ENCODE measurements at places on chromosomes 2 and 18.
A peak's percentile ranks its signal among the peaks of the same experiment; 100 is the strongest.

- no peak for DNase-seq
Observed at GRCh38 chr2:157061799-157062198, 195.7 kb upstream of the GALNT5 start.

DNA sequence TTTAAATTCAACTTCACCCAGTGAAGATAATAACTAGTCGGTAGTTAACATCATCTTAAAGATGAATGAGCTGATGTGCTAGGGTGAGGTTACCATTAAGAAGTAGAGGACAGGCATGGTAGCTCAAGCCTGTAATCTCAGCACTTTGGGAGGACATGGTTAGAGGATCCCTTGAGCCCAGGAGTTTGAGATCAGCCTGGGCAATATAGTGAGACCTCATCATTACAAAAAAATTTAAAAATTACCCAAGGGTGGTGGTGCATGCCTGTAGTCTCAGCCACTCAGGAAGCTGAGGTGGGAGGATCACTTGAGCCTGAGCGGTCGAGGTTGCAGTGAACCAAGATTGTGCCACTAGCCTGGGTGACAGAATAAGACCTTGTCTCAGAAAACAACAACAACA lies 4.7 kb downstream of the GALNT5 start:
- peak; percentile 31 for DNase-seq

DNA sequence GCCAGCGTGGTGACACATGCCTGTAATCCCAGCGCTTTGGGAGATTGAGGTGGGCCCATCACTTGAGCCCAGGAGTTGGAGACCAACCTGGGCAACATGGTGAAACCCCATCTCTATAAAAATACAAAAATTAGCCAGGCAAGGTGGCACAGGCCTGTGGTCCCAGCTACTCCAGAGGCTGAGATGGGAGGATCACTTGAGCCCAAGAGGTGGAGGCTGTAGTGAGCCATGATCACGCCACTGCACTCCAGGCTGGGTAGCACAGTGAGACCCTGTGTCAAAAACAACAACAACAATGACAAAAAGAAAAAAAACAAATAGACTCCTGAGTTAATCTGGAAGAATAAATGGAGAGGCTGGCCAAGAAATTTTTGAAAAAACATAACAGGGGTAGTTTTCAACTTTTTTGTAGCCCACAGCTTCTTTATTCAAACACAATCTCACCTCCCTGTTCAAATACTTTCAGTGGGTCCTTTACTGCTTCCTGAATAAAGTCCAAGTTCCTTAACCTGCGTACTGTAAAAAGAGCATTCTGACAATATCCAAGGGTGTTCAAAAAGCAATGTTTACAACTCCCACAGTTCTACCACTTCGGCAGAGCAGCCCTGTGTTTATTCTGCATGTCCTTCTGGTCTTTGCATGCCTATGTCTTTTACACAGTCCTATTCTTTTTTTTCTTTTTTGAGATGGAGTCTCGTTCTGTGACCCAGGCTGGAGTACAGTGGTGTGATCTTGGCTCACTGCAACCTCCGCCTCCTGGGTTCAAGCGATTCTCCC lies 53.5 kb downstream of the LRRFIP1 start:
- no peak for DNase-seq

DNA sequence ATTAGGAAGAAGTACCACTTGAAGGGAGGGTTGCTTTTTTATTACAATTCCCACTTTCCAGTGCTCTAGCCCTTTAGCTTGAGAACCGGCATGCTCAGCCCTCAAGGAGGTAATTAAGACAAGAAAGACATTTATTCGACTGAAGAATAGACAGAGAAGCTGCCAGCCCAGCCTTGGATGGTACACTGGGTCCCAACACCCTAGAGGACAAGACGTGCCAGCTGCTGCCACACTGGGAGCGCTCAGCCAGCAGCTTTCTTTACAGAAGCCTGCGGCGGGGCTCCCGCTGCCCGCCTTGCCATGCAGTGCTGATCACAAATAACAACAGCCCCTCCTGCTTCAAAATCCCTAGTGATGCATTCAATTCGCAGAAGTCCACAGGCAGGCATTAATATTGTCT lies 746.3 kb upstream of the RAB6C start:
- no peak for DNase-seq

GRCh38 chr2:29247336-29247914 lies 132.2 kb downstream of the CLIP4 start:
- no peak for DNase-seq

DNA sequence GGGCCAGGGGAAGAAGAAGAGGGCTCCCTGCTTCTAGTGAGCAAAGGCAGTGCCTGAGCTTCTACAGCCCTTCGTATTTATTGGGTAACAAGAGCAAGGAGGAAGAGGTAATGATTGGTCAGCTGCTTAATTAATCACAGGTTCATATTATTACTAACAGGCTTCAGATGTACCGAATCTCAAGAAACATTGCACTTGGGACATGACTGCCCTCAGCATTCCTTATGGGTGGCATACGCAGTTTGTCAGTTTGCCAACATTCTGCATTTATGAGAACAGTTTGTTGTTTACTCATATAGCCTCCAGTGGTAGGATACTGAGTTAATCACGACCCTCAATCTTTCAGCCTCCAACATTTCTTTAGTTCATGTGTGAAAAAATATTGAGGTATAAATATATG lies 84.5 kb downstream of the HIBCH start:
- DNase-seq: peak; percentile 28

GRCh38 chr2:63632382-63632781 lies 43.6 kb downstream of the MDH1 start:
- no peak for DNase-seq

GRCh38 chr2:218001629-218002028 lies 1.2 kb downstream of the TNS1 start:
- DNase-seq: no peak

DNA sequence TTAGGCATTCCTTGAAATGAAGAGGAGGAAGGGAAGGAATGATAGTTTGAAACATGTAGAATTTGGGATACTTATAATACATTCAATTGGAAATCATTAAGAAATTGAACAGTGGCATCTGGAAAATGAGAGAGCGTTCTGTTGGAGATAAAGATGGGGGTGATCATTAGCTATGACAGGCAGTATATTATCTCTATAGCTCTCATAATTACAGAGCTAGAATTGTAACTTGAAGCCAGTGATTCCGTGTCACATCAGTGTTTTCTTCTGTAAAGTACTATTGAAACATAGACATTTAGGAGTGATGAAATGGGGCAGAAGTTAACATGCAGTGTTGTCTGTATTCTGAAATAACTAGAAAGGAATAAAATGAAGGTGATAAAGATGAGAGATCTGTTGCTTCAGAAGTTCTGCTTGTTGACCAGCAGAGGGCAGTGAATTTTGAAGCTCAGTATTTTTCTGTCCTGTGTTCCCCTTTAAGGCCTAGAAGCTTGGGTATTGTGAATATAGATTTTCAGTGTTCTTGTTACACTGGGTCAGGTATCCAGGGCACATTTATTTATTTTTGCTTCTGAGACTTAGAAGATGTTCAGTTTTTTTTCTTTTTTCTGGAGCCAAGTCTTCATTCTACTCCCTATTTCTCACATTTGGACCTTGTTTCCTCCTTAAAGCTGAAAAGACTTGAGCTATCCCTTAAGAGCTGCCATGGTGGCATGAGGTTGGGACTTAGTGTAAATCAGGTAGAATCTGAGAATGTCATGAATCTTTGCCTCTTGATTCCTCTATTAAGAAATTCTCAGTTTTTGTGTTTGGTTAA lies 157.4 kb downstream of the TAF4B start:
- peak; percentile 61 for DNase-seq

DNA sequence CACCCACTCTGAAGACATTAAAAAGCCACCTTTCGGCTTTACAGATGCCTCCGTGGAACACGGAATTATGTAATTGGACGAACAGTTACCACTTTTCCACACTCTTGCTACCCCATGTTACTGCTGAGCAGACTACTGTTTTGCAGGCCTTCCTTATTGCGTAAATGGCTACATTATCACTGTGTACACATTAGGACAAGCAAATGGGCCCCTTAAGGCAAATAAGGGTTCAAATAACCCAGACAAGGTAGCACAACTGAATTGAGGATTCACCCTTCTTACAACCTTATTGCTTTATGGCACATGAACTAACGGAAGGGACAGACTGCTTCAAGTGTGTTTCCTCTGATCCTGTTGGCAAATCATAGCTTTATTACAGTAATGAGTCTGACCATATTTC lies 832.2 kb upstream of the FANCL start:
- DNase-seq: no peak

DNA sequence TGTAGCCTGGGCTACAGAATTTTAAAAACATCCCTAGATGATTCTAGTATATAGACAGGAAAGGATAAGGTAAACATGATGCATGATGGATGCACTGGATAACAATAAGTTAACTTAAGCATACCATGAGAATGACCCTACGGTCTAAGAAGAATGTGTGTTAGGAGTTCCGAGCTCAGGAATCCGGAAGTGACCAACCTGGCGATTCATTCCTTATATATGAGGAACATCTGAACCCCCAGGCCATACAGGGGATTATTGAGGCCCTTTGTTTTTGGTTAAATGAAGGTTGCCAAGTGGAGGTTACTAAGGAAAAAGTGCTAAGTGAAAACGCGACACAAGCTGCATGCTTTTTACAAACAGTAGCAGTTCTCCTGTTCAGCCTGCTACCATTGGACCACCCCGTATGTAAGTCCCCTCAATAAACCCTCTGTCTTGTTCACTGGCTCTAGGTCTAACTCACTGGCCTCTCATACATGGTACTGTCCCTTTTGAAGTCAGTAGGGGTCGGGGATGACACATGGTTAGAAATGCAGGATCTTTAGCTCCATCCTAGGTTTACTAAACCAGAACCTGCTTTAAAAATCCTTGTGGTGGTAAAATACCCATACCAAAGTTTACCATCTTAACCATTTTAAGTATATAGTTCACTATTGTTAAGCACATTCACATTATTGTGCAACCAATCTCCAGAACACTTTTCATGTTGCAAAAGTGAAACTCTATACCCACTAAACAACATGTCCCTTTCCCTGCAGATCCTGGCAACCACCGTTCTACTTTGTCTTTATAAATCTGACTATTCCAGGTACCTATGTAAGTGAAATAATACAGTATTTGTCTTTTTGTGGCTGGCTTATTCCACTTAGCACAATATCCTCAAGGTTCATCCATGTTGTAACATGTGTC lies 111.0 kb upstream of the MAP4K3 start:
- DNase-seq: peak; percentile 79

DNA sequence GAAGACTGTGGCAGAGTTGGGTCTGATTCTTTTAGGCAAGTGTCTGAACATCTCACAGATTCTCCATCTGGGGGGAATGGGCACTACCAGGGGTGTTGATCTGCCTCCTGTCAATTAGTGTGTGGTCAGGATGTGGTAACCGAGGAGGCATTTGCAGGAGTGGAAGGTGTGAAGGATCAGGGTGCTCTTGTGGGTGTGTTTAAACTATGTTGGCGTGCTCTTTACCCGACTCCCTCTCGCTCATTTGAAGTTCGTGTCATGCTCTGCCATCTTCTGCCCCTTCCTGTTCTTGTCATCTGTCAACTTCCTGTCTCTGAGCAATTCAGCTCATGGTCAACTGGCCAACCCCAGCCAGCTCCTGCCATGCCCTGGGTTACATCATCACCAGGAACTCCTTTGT lies 107.9 kb downstream of the RTN4 start:
- DNase-seq: no peak

DNA sequence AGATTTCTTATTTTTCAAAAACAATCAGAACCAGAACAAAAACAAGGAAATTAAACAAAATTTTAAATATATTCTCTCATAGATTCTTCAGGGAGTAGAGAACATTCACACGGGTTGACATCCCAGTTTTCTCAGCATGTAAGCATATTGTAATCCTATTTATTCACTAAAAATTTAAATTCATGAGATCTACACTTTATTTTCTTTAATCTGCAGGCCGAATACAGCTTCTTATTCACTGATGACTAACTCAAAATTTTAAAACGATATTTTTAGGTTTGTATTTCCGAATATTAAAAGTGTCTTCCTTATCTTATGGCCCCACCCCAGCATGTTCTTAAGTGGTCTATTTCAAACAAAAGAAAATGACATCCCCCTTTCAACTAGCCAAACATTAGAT lies 262.4 kb downstream of the MEIS1 start:
- no peak for DNase-seq

DNA sequence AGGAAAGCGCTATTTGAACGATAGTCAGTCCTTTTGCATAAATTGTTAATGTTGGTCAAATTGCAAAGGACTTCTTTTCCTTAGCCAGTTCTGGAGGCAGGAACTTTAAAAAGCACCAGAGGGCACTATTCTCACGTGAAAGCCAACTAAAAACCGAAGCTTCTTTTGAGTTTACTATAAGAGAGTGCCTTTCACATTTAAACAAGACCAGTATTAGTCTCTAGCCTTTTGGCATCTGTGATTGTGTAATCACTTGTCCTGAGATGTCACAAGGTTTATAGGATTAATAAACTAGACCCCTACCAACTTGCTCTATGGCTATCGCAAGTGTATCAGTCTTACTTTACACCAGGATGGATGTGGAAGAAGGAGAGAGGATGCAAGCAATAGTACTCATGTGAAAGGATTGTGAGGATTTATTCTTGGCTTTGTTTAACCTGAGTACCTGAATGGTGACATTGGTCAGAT lies 14.4 kb upstream of the STAT4 start:
- peak; percentile 71 for DNase-seq

GRCh38 chr18:73679941-73680712 lies 467.5 kb downstream of the FBXO15 start:
- no peak for DNase-seq

DNA sequence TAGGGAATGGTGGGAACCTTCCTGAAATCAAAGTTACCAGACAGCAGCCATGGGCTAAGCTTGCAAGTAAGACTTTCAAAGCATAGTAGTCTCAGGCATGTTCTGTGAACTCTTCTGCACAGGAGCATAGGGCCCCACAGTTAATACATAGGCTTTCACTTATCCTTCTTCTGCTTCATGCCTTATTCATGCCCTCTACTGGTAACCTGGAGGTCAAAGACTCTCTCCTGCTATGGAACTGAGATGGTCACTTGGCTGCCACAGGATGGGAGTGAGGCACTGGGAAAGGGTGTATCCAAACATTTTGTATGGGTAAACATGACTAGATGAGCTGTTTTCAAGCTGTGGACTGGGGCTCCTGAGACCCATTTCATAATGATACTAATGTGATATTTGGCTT lies 49.1 kb upstream of the ZNF638 start:
- DNase-seq: peak; percentile 6

DNA sequence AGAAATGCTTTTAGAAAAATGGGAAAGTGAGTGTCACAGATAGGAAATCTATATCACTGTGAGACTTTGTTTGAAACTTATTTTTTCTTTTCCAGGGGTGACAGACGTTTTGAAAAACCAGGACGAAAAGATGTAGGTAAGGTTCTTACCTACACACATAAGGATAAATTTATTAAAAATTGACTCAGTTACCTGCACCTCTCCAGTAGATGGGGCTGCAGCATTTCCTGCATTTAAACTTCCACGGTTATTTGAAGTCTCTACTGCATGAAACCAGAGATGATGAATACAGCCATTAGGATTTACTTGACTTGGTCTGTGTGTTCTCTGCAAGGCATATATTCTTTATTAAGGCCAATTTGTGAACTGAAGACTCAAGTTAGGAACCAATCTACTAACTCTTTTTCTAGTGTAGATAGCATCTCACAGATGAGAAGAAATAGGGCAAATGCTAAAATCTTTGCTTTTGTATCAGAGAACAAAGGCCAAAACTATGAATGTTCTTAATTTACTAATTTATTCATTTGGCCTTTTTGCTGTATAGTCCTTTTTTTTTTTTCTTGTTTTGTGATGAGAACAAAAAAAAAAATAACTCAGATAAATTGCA lies 15.0 kb downstream of the KCNJ13 start:
- peak; percentile 46 for DNase-seq

GRCh38 chr18:65091744-65092329 lies 659.0 kb upstream of the CDH7 start:
- no peak for DNase-seq
